CD4-positive, alpha-beta memory T cell (primary cell): ENCODE measurements at places on chromosomes 1 and 21.

- no peak for DNase-seq
These were observed 15.1 kb downstream of the ERRFI1 start for GRCh38 chr1:8011016-8011415.

DNA sequence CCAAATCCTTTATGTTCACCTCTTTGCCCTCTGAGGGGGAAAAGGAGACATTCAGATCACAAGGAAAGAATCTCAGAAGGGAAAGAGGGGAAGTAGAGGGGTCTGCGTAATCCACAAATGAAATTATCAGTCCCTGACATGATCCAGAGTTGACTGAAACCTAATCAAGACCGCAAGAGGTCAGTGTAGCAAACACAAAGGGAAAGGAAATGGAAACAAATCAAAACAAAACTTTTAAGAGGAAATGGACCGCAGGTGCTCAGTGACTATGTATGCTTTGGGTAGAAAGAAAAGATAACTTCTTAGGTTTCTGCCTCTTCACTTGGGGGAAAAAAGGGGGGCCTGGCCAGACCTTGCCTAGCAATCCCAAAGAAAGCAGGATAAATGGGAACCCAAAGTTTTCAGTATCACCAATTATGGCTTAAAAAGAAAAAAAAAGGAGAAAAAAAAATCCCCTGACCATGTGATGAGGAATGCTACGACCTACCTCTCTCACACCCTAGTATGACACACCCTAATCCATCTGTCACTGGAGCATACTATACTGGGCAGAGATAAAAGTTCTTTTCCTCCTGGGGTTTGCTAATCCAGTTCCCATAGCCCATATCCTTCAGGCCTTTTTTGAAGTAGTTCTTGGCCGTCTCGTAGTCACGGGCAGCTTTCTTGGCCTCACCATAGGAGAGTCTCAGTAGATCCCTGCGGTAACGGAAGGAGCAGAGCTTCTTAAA lies 16.9 kb downstream of the CHRNB2 start:
- DNase-seq = no peak

- DNase-seq = no peak
These were observed 7.5 kb downstream of the TOR1AIP1 start for GRCh38 chr1:179889589-179889988.

DNA sequence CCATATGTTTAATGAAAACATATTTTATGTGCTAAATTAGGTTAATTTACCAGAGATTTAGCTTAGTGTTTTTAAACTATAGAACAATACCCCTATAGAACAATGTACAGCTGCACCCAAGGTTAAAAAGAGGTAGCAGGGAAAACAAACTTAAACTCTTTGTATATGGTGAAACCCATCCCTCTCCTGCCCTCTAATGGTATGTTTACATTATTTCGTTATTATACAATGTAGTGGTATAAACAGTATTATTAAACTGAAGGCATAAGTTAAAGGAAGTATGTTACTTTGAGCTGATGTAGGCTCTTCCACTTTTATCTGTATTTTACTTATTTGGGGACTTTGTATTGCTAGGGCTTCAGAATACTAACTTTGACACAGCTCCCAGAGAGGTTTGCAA lies 16.7 kb upstream of the ZYG11A start:
- DNase-seq = no peak

GRCh38 chr21:15159382-15160020 lies 94.7 kb upstream of the NRIP1 start:
- no peak for DNase-seq

DNA sequence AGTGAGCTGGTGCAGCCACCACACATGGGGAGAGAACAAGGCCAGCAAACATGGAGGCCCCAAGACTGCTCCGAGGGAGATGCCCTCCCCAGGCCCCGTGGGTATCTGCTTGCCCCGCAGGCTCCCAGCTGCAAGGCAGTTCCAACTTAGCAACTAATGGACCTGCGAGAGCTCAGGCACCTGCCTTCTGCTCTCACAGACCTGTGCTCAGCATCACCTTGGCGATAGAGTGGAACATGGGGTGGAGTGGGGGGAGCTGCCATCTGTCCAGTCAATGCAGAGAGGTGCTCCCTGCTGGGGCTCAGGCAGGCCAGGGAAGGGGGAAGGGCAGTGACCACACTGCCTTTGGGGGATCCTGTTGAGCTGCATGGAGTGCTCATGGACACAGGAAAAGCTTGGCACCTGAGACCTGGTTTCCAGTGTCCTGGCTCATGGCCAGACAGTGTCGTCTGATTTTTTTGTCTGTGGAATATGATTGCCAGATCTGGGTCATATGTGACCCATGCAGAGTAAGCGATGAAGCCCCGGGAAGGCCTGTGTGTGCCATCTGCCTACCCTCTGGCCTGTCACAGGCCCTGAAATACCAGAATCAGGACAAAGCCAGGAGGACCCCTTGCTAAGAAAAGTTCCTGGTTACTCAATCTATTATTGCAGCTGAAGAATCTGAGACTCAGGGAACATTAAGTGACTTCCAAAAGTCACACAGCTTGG lies 39.9 kb upstream of the TENT5C start:
- no peak for DNase-seq

- DNase-seq = no peak
These were observed 50.7 kb downstream of the ARHGEF16 start for GRCh38 chr1:3505161-3505560.

- no peak for DNase-seq
These were observed 23.2 kb downstream of the CDC42 start for GRCh38 chr1:22075718-22076117.

- DNase-seq = no peak
These were observed 1.4 kb upstream of the RABIF start for GRCh38 chr1:202890392-202890791.

GRCh38 chr1:72229893-72230292 lies 52.4 kb downstream of the NEGR1 start:
- DNase-seq = no peak

DNA sequence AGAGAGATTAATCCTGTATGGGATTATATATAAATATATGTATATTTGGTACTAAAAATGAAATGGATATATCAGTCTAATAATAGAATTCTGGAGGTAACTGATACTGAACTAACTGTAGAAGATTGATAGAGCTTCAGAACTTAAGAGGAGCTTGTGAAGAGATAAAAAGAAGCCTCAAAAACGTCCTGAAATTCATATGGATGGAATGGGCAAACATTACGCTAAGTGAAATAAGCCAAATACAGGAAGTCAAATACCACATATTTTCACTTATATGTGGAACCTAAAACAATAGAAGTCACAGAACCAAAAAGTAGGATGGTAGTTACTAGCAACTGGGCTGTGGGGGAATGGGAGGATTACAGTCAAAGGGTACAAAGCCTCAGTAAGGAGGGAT lies 36.0 kb upstream of the ADGRL4 start:
- no peak for DNase-seq

- no peak for DNase-seq
These were observed 216.2 kb downstream of the SETD4 start for GRCh38 chr21:35843911-35844667.

GRCh38 chr1:31529999-31530684 lies 46.2 kb upstream of the TINAGL1 start:
- DNase-seq = no peak

- DNase-seq = no peak
These were observed 497.0 kb downstream of the RWDD3 start for GRCh38 chr1:95730986-95731385.

DNA sequence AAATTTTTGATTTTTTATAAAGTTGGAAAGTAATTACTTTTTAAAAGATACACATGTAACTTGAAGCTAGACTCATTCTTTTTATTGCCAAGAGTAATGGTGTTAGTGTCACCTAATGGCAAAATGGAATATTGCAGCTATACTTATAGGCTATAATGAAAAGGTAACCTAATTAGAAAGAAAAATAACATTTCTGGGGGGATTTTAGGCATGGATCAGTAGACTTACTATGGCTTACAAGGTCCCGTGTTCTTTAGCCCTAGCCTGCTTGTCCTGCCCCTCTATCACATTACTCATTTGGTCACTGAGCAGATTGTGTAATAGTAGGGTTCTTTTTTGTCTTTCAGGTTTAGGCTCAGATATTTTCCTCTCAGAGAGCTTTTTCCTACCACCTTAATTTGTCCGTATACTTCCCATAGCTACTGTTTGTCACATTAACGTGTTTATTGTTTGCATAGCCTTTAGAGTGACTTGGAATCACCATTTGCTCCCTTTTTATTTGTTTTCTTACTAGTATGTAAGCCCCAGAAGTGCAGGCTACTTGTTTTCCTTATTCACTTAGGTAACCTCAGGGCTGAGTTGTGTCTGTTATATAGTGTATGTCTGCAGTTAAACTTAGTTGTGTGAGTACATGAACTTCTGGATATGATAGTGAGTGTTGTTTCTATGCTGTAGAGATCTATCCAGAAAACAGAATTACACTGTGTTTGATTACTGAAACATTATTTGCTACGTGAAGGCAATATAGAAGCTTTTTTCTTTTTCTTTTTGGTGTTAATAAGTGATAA lies 58.7 kb downstream of the RABGAP1L start:
- DNase-seq = no peak

DNA sequence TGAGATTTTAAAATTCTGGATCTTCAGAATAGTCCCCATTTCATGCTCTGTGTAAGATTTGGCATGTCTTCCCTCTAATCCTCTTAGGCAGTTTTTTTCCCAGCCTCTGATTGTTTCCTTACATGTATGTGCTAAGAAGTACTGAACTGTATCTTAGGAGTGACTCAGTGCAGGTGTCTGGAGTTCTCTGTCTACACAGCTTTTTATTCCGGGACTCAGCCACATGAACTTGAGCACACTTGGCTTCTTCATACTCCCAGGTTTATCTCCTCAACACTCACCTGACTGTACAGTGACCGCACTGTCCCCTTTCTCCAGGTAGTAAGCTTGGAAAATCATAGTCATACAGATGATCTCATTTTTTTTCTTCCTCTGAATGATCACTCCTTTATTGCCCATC lies 50.7 kb downstream of the SYT14 start:
- DNase-seq = no peak

DNA sequence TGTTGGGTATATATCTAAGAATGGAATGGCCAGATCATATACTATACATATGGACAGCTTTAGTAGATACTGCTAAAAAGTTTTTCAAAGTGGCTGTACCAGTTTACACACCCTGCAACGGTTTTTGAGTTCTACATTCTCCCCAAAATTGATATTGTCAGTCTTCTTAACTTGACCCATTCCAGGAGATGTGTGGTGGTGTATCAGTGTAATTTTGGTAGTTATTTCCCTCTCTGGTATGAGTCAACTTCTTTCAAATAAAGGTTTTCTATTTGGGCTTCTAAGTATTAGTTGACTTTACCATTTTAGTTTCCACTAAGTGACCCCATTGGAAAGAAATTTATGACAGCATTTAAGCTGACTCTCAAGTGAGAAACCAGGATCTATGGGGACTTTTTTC lies 29.2 kb downstream of the INKA2 start:
- DNase-seq = no peak

DNA sequence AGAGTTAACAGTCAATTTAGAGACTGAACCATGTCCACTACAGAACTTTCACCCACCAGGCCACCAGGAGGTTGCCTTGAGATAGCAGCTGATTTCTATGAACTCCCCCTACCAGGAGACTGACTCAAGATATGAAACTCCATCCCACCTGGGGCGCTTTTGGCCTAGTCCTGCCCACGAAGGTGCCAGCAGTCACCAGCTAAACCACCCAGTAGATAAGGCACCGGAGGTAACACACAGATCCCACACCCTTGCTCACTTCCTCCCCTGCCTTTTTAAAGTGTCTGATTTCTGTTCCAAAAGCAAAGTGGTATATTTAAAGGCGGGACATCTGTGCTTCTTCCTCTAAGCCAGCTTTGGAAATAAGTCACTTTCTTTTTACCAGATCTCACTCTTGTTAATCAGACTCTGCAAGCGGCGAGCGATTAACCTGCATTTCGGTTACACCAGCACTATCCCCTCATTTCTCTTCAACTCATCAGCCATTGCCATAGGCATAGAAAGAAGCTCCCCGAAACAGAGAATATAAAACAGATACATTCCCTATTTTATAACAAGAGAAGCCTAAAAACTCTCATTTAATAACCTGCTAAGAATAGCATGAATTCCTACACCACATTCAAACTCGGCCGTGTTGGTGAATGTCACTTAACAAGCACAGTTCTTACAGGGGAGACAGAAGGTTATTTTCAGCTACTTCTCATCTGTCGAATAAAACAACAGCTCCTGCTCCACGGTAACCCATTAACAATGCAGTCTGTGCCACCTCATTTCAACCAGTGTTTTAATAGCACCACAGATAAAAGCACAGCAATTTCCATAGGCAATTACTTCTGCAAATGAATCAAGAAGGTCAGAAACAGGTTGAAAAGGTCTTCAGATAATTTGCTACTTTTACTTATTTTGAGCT lies 318.1 kb downstream of the KCNH1 start:
- DNase-seq = no peak

GRCh38 chr1:15669864-15670263 lies 14.3 kb upstream of the PLEKHM2 start:
- DNase-seq = no peak

GRCh38 chr1:234139966-234140365 lies 233.3 kb upstream of the COA6 start:
- no peak for DNase-seq

DNA sequence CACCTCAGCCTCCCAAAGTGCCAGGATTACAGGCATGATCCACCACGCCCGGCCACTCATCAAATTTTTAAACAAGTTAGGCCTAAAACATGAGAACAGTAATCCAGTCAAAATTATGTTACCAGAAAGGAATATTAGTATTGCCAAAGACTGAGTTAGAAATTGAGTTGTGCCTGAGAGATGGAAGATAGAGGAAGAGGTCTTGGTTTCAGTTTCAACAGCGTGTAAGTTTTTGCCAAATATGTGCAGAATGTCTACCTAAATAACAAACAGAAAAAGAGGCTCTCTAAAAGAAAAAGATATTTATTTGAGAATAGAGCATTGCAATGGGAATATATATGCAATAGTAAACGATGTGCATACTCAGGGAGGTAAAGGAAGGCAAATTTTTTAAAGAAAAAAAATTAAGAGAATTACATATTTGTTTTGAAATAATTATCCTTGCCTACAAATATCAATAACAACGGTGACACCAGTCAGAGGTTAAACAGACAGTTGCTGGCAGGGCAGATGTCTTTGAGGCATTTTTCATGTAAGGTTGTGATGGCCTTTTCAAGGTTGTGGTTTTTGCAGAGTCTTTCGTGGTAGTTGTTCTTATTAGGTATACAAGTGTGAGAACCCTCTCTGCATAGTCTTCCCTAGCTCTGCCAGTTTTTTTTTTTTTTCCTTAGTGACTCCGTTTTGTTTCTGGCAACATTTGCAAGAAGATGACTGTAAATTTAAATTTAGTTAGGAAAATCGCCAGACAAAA lies 2.2 kb upstream of the CD1B start:
- no peak for DNase-seq

DNA sequence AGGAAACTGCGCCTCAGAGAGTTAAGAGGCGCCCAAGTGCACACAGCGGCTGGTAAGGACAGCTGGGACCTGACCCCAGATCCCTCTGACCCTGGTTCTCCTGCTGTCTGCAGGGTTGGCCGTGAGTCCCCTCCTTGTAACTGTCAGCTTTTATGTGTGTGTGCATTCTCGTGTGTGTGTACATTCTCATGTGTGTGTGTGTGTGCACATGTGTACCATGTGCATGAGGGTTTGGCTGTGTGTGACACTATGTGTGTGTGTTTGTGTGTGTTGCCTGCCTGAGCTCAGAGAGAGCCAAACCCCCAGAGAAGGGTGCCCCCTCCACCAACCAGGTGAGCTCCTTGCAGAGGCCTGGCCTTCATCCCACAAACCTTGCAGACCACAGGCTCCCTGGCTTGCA lies 25.9 kb upstream of the EFHD2 start:
- no peak for DNase-seq
